Stimulated activated CD8-positive, alpha-beta memory T cell treated with anti-CD3 and anti-CD28 coated beads, Interleukin-12 subunit alpha, Interleukin-12 subunit beta, amount 100 ng/mL, for 1 hour (primary cell): ENCODE measurements at places on chromosomes 12 and 14.

- DNase-seq: no peak
These were observed 148.4 kb upstream of the FKBP4 start for GRCh38 chr12:2646341-2646740.

- DNase-seq: no peak
These were observed 64.3 kb upstream of the REP15 start for GRCh38 chr12:27631813-27632491.

DNA sequence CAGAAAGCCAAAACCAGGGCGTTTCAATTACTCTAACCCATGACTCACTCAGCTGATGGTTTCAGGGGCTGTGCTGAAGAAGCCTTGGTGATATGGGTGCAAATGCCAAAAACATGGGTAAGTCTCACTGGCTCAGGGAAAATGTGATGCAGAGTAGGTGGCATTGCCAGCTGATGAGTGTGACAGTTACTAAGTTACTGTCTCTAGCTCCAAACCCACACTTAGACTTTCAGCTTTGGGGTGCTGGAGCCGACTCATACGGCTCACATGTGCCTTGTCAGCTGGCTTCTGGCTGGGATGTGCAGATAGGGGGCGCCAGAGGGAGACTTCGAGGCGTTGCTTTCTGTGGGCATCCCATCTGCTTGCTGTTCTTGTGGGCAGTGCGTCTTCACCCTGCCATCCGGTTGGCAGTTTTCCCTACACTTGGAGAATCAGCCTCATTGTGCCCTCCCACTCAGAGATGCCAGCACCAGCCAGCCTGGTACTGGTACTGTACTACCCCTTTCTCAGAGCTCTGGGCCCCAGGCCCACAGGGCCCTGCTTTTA, 11.1 kb upstream of the KRT7 start:
- peak; percentile 27 for DNase-seq

DNA sequence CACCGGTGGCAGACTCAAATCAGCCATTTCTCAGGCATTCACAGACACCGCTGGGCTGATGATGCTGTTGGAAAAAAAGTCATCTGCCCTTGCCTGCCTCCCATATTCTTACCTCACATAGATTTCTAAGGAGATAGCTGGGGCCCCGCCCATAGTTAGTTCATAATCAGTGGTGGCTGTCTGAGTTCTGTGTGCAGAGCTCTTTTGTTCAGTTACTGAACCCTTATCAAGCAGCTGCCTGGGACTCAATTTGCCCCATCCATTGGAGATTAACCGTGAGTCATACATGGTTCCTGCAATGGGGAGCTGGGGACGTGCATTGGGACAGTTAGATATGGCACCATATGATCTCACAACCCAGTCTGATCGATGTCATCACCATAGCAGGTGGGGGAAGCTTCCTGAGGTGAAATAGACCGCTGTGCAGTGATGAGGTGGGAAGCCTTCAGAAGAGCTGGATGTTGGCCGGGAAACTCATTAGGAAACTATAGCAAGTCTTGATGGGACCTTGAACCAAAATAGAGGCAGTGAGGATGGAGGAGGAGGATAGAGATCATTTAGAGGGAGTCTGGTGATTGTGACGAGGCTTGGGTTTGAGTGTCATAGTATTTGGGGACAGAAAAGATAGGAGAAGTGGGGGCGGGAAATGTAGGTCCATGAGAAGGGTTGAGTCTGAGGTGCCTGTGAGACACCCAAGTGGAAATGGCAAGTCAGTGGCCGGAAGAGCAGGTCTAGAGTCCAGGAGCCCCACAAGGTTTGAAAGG, 147.8 kb downstream of the GCH1 start:
- no peak for DNase-seq

DNA sequence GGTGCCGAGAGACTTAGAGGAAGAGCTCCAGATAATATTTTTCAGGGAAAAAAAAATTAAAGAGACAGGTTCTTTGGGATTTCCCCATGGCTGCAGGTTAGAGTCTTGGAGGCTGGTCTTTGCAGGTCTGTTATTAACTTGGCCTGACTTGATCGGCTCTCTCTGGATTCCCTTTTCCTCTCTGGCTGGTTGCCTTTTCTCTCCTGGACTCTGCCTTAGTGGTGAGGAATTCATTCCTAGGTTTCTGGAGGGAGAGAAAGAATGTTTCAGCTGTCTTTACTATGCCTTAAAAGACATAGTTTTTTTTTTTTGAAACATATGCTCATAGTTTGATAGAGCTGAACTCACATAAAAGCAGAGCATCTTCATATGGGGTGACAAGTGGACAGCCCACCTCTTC, 336.3 kb downstream of the BMP4 start:
- DNase-seq: no peak

- no peak for DNase-seq
These were observed 55.4 kb downstream of the RPAP3 start for GRCh38 chr12:47650469-47650868.

DNA sequence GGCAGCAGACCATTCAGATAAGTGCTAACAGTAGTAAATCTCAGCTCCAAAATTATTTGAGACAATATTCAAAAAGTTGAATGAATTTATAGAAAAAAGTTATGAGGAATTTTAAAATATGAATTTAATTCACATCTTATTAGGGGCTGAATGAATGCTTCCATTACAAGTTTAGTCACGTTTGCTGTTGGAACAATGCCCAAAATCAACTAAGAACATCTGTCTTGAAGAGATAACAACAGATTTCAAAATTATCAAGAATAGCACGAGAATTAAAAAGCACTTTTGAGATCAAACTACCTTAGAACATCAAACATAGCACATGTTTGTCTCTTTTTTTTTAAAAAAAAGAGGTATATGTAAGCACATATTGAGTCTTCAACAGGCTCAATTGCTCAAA, 115.4 kb upstream of the PPFIA2 start:
- no peak for DNase-seq

DNA sequence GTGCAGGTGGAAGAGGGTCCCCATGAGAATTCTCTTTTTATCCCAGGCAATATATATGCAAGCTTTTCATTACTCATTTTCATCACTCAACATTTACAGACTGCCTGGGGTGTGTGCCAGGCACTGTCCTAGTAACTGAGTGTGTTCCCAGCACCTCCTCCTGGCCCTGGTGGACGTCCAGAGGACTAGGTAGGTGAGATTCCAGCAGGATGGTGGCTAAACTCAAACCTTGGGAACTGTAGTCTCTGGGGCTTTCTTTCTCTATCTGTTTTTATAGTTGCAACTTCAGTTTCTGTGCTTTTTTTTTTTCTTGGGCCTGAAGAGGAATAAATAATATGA, 63.8 kb downstream of the SUSD6 start:
- DNase-seq: no peak
